ENCODE measurements at places on chromosomes 16 and 17.

DNA sequence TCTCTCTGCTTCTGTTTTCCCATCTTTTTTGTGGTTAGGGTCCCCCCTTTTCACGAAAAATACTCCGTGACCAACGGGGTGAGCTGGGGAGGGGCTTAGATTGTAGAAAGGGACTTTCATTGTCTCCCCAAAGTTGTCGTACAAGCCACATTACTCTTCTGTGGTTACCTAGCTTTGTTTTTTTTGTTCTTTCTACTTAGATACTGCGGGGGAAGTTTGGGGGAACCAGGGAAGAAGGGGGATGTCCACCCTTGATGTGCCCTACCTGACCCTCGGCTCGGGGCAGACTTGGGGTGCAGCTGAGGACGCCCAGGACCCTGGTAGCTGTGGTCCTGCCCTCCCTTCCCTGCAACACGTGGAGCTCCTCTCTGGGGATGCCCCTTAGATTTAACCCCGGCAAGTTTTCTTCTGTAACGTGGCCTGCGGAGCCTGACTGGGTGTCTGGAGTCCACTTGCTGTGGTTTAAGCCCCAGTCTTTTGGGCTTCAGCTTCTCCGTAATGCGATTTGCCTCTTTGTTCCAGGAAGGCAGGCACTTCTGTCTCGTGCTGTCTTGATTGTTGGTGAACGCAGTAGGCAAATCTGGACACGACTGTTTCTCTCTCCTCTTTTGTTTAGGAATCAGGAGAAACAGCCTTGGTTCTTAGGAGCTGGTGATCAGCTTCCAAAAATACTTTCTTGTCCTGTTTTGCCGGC lies 892 bp downstream of the ABCC1 start:
- peak; percentile 64 for DNase-seq

DNA sequence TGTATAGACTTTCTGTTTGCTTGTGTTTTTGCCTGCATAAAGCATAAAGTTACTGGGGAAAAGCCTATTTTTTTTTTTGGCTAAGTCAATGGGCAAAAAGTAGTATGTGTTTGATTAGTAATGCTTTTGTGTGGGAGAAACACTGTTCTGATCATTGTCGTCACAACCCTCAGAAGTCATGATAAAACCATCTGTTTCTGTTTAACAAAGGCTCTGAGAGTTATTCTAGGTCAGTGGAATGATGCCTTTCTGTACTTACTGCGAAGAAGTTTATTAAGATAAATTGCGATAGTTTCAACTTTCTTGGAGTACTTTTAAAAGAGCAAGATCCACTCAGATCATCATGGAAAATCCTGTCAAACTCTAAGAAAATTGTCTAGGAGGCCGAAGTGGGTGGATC lies 80.9 kb downstream of the PRKCA start:
- peak; percentile 85 for DNase-seq

GRCh38 chr16:67999985-68000384 lies 701 bp upstream of the DPEP2 start:
- no peak for DNase-seq

DNA sequence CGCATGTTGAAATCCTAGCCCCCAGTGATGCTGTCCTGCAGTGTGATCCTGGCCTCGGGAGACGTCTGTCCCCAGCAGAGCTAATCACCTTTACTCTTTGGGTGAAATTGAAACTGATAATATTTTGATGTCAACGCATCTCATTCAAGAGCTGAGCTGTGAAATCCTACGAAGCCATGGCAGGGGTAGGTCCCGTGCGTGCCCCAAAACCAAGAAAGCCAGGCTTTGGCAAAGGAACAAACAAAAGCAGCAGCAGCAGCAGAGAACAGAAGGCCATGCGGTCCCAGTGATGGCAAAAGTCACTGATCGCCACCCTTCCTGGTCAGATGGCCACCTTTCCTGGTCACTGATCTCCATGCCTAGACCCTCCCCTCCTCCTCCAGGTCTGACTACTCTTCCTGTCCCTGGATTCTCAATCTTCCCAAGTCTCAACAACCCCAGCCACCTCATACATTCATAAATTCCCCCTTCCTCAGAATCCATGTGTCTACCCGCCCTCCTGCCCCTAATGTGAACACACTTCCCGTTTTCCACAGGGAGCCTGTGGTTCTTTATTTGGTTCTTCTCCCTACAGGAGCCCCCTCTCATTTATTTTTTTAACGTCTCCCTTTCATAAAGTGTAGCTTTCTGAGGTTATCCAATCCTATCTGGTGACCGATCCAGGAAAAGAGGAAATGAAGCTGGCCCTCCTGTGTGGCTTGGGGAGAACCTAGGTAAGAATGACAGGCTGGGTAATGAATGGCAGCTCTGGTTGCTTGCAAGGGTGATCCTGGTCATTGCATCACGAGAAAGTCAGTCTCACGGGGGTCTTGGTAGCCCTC lies 50.3 kb downstream of the CPPED1 start:
- DNase-seq, result no peak

- peak; percentile 43 for DNase-seq
Measured at GRCh38 chr17:56176091-56176490, 22.8 kb downstream of the ANKFN1 start.

GRCh38 chr16:20393801-20394577 lies 10.5 kb downstream of the PDILT start:
- no peak for DNase-seq

DNA sequence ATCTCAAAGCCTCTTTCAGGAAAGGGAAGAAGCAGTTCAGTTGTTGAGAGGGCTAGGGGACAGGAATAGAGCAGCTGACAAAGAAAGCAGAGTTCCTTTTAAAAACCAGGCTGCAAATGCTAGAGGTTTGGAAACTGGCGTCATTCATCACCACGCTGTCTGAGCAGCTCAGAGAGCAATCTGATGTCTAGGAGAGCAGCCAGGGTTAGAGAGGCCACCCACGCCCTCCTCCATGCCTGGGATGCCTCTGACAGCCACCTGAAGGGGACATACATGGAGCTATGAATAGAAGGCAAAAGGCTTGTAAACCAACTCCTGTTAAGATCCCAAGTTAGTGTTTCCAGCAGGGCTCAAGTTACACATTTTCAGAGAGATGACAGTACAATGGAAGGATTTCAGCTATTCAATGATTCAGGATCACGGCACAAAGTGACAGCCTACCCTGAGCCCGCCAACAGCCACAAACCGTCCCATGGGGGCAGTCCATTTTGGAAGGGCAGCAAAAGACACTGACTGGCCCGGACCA lies 12.4 kb downstream of the RAB5C start:
- peak; percentile 76 for DNase-seq

GRCh38 chr17:34163123-34163522 lies 92.0 kb upstream of the CCL2 start:
- no peak for DNase-seq

GRCh38 chr17:76826330-76827068 lies 41.7 kb upstream of the MGAT5B start:
- DNase-seq, result no peak

GRCh38 chr16:88303890-88304819 lies 78.6 kb upstream of the ZNF469 start:
- peak; percentile 87 for DNase-seq

- peak; percentile 99 for DNase-seq
Measured at GRCh38 chr17:32444301-32445073, at the start of gene PSMD11. Gene PSMD11 (plus strand): TSS chr17:32444510. CDS start chr17:32444524, 14 bp downstream.

GRCh38 chr16:28289048-28289447 lies 3.3 kb upstream of the SBK1 start:
- DNase-seq, result no peak

DNA sequence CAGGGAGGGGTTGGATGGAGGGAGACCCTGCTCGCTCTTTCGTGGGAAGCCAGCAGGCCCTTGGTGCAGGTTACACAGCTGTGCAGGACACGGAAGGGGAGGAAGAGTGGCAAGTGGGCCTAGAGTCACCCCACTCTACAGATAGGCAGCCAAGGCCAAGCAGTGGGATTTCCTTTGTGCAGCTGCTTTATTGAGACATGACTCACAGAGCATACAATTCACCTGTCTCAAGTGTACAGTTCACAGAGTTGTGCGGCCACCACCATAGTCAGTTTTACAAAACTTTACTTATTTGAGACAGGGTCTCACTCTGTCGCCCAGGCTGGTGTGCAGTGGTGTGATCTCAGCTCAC lies 91.2 kb upstream of the CIBAR2 start:
- no peak for DNase-seq

GRCh38 chr17:78360371-78361224 lies 721 bp upstream of the SOCS3 start:
- peak; percentile 96 for DNase-seq

DNA sequence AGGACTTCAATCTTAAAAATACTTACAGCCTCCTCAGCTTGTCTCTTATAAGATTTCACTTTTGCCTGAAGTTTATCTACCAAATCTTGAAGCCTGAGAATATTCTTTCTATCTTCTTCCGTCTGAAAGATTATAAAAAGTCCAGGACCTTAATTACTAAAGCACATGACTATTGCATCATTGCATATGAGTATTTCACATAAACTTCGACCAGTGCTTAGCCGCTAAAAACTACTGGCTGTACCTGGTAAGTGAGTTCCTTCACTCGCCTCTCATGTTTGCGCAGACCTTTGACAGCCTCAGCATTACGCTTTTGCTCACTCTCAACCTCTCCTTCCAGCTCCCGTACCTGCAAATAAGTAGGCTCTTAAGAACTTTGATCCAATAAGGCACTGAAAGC lies 4.7 kb upstream of the MYH1 start:
- no peak for DNase-seq
